ENCODE measurements at places on chromosomes 5 and 9.

DNA sequence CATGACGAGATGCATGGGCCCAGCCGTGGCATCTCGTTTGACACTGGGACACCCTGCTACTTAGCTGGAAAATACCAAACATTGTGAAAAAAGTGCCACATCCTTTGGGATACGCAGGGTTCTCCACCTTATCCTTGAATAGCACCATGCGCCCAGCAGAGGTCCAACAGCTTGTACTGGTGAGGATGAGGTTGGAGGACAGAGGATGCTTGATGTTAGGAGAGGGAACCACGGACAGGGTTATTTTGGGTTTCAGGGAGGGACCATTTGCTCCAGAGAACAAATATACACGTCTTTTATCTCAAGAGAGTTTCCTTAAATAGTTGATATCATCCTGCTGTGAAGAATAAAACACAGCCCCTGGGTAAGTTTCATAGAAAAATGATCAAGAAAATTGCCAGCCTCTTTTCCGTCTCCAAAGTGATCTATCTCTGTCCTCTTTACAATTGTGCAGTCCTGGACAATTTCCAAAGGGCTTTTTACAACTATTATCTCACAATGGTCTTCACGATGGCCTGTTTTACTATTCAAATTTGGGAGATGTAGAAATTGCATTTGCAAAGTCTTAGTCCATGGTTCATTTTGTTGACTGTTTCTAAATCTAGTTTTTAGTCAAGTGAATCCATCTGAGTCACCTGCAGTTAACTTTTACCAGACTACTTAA is 19.9 kb upstream of the FRRS1L start:
- DNase-seq = no peak

DNA sequence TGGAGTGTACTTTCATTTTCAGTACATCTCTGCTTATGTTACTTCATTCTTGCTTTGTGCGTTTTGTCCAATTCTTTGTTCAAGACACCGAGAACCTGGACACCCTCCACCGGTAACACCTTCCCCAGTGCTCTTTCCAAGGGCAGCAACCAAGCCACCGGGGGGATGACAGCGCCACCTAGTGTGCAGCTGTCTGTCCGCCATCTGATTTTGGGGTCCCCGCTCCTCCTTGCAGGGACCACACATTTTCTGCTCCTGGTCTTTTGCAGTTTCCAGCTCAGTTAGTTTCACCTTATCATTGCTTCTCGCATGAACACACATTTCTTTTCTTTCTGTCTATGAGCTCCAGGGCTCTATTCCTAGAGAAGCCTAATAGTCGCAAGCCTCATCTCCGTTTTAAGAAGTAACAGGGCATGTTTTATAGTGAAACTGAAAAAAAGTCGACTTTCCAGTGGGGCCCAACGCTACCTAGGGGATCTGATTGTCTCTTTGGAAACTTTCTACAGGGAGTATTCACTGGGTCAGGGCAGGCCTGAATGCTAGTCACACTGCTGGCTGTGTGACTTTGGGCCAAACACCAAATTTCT is 152.1 kb downstream of the FSTL4 start:
- DNase-seq = no peak

DNA sequence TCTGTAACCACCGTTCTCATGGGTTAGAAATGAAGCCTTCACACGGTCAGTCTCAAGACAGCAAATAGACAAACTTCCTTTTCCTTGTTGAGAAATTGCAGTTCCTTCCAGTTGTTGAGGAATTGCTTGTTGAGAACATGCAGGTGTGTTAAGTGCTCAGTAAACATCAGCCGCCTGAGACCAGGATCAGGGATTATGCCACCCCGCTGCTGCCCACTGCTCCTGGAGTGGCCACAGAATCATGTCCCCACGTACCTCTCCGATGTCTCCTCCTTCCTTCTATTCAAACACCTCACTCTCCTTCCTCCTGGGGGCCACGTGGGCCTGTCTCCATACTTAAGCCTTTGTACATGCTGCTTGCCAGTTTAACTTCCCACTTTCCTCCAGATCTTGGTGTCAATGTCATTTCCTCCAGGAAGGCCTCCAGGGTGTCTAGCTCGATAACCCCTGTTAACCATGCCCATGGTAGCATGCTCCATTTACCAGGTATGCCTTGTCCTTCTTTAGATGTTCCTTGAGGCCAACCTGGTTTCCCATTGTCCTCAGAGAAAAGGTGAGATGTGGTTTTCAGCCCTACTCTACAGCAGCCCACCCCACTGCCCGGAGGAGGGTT is 33.8 kb upstream of the RPL26L1 start:
- no peak for DNase-seq

DNA sequence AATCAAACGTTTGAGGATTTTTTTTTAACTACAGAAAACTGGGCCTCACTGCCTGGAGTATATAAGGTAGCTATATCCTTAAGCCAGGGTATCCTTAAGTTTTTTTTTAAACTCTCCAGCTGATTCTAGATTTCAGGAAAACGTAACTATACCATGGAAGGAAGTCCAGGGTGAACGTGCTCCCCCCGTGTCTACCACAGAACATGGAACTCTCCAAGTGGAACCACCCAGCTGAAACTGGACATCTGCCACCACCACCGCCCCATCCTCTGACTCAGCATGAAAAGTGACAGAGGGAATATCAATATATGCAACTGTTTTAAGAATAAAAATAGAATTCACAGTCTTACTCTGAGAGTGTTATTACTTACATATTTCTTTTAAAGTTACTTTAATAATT is 61.3 kb downstream of the DROSHA start:
- peak; percentile 3 for DNase-seq

GRCh38 chr5:163915481-163915961 is 410.1 kb downstream of the MAT2B start:
- DNase-seq = no peak

Data from kidney glomerular epithelial cell (primary cell).